RWPE1 (cell line): ENCODE measurements at places on chromosomes 4 and X.

- DNase-seq, result no peak
Measured at GRCh38 chr4:150482581-150482980, 99.4 kb upstream of the MAB21L2 start.

DNA sequence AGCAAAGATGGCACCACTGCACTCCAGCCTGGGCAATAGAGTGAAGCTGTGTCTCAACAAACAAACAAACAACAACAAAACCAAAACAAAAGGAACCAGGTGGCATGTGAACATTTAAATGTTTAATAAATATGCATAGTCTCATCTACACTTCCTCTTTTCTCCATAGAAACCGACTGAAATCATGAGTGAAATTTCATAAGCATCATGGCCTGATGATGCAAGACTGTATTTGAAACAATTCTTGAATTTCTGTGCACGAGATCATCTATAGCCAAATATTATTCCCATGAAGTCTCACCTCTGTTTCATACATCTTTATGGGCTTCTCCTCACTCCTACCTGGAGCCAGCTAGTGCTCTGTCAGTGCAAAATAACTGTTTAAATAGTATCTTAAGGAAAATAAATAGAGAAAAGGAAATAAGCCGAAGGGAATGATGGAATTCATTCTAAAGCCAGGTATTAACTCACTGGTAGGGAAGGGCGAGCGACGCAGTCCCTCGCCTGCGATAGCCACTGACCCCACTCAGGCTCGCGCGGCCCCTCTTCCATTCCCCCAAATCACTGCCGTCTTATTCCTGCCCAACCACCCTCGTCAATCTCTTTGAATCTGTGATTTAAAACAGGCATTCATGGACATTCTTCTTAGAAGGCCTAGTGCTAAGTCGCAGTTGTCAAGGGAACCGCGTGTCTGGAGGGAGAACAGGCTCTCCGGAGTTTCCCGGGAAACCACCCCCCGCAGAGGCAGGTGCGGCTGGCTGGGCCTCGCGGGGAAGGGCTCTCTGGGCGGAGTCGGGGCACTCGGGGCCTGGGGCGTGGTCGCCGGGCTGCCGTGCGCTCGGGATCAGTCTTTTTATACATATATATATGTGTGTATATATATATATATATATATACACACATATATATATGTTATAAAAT, 52.4 kb upstream of the TRIM2 start:
- DNase-seq, result no peak

- DNase-seq, result peak; percentile 51
Measured at GRCh38 chr4:133865612-133866327, 335.8 kb downstream of the PABPC4L start.

GRCh38 chr4:119125931-119126330, 9.7 kb upstream of the MYOZ2 start:
- no peak for DNase-seq

DNA sequence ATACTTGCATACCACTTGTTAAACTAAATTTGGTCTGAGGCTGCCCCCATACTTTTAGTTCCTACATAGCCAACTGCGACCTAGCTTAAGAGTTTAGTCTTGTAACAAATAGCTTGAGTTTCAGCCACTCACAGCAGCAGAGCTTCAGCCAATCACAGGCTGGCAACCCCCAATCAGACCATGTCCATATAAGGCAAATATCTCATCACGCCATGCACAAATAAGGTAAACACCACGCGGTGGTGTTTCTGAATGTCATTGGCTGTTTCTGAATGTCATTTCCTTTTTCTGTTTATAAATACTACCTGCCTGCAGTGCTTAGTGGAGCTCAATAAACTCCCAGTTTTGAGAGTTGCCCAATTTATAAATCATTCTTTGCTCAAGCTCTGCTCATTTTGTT, 143.1 kb upstream of the MAD2L1 start:
- DNase-seq, result no peak

- no peak for DNase-seq
Measured at GRCh38 chrX:18884916-18885315, 99.0 kb downstream of the PHKA2 start.

- no peak for DNase-seq
Measured at GRCh38 chr4:57911203-57911602, 801.0 kb upstream of the IGFBP7 start.

- DNase-seq, result peak; percentile 62
Measured at GRCh38 chrX:74421036-74421739, at the start of gene SLC16A2. TSS of gene SLC16A2 (plus strand) at chrX:74421493. CDS start at chrX:74421638, 145 bp downstream.

GRCh38 chr4:2245057-2245786, 3.3 kb upstream of the HAUS3 start:
- no peak for DNase-seq

- DNase-seq, result no peak
Measured at GRCh38 chr4:26237916-26238315, 82.9 kb upstream of the RBPJ start.

DNA sequence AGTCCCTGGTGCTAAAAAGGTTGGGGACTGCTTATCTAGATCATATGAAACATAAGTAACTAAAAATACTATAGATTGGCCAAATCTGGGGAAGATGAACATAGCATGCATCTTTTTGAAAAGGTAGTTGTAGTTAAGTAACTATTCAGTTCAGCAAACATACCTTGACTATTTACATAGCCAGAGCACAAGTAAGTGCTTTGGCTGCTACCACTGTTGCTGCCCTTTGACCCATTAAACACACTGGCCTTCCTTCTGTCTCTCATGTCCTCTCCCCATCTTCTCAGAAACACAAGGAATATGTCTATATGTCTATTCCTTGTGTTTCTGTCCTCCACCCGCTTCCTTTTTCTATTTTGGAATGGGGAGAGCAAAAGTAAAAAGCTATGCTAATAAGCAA, 87.9 kb upstream of the SPRY1 start:
- no peak for DNase-seq

DNA sequence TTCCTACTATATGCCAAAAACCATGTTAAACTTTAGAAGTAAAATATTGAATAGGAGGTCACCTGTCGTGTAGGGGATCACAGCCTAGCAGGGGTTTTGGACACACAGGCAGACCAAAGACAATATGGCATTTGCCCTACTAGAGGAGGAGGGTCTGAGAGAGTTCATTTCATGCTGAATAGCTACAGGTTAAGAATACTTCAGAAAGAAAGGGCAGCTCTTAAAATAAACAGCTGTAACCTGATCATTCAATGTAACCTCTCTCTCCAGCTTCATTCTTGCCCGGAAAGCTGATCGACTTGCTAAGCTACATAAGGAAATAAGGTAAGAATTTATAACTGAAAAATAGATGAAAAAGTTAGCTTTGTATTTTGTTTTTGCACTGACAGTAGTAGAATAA, 79.9 kb downstream of the MAOA start:
- DNase-seq, result no peak

- no peak for DNase-seq
Measured at GRCh38 chr4:23947826-23948225, 58.0 kb upstream of the PPARGC1A start.

DNA sequence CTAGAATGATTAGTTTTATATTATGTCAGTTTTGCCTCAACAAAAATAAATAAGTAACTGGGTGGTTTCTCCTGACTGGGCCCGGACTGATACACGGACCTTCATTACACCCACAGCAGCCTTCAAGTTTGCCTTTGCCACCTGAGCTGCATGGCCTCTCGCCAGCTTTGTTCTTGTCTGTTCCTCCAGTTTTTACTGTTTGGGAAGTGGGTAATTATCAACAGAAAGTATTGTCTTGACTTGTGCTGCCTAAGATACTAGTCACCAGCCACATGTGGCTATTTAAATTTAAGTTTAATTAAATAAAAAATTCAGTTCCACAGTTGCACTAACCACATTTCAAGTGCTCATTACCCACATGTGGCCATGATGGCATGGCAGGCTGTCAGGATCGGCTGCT, 74.7 kb upstream of the INTU start:
- no peak for DNase-seq

GRCh38 chr4:80138551-80139538, 58.5 kb upstream of the PRDM8 start:
- DNase-seq, result no peak

DNA sequence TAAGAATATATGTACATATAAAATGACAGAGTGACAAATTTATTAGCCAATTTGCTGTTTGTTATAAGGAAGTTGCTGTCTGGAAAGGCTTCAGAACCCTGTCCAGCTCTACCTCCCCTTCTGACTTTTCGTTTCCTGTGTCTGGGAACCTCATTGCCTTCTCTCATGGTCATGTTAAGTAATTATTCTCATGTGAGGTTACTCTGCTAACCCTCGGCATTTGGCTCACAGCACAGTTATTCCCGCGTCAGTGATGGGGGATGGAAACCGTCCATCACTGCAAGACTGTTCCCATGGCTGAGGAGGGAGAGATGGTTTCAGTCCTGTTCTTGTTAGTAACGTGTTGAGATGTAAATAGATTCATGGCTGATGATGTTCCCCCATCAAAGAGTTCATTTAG, 11.9 kb downstream of the EDNRA start:
- no peak for DNase-seq

DNA sequence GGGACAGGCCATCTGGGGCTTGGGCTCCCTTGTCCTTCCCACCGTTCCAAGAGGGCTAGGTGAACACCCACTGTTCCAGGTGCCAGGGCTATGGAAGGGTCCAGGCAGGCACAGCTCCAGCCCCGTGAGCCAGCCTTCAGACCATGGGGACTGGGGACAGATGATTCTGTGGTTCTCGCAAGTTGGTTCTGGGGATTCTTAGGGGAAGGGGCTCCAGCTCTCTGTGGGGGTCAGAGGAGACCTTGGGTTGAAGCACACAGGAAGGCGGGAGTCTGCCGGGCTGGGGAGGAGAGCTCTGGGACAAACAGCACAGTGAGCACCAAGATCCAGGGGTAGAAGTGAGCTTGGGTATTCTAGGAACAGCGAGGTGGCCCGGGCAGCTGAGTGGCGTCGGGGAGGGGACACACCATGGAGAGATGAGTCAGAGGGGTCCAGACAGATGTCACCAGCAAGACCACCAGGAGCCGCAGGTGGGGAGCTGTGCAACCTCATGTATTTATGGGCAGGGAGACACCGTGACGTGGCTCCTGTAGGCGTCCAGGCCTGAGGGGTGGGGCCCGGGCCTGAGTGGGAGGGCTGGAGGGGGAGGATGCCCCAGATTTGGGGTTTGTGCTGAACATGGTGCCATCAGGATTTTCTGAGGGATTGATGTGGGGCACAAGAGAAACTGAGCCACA, 48.8 kb upstream of the HMX1 start:
- DNase-seq, result no peak

DNA sequence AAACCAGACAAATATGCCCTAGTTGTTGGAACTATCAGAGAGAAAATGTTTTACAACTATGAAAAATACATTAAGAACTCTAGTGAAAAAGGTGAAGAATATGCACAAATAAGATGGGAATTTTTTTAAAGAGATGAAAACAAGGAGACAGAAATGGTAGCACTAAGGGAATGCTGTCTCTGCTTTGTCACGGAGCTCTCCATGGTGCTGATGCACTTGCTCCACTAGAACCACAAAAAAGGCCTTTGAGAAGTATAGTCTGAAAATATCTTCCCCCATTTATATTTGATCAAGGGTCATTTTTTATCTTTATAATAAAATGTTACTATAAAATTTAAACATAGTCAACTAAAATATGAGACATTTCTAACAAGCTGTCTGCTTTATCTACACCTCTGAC, 1655.5 kb upstream of the AGA start:
- no peak for DNase-seq

DNA sequence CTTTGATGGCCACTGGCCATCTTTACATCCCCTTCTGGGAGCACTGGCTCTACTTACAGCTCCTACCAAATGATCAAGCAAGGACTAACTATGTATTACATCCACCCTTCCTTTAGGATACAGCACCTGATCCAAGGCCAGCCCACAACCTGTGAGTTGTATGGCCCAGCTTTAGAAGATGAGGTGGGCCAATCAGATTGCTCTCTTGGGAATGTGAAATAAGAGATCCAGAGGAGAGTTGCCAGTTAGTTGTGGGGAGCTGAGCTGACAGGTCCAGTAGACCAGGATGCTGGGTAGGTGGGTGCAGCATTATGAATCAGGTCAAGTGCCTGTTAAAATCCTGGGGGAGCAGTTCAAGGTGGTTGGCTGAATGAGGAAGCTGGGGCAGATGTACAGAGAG, 111.5 kb downstream of the GNL3L start:
- no peak for DNase-seq

DNA sequence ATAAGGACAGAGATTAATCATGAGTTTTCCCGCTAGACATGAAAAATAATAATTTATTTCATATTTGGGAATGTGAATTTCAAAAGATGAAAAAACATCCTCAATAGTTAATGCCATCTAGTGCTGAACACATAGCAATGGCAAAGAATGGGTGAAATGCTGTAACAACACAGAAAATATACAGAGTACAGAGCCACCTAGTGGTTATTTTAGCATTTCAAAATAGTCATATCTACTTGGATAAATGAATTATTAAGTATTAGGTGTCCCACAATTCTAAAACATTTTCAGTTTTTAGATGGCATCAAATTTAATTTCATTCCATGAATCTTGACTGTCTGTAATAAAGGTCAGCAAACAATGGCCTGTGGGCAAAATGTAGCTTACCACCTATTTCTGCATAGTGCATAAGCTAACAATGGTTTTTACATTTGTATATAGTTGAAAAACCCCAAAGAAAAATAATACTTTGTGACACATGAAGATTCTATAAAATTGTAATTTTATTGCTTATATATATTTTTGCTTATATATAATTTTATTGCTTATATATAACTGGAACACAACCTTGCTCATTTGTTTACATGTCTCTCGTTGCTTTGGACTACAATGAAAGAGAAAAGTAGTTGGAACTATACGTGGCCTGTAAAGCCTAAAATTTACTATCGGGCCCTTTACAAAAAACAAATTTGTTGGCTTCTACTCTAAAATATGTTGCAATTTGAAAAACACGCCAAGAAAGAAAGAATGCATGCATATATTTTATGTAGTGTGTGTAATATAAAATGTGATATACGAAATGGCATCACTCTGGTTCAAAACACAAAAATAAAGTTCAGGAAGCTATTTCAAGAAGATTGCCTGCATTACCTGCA, 99.1 kb upstream of the FAM47C start:
- DNase-seq, result peak; percentile 13

GRCh38 chrX:24026432-24026831, 554 bp downstream of the KLHL15 start:
- DNase-seq, result peak; percentile 13

- DNase-seq, result no peak
Measured at GRCh38 chrX:9604111-9604907, 139.5 kb downstream of the TBL1X start.

GRCh38 chr4:150363721-150364688, 217.9 kb upstream of the MAB21L2 start:
- DNase-seq, result no peak

DNA sequence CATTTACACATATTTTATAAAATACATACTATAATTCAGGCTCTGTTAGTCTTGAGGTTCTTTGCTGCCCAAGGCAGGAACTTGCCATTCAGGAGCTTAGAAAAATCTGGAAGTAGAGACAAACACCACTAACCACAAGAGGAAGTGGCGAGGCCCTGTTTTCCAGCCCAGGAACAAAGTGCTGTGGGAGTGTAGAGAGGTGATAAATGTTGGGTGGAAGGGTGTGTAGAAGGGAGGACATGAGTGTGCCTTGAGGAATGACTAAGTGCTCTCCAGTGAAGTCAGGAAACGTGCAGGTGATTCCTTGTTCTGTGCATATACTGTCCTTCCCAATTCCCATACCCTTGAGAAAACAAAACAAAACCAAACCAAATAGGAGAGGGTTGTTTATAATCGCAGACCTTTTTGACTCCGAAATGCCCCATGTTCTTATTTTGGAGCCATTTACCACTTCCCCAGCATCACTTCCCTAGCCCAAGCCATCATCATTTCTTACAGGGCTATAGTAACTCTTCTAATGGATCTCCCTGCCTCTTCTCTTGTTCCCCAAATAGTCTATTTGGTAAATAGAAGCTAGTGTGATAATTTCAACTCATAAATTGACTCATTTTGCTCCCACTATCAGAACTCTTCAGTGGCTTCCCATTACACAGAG, 83.2 kb downstream of the GPAT3 start:
- peak; percentile 26 for DNase-seq
